ENCODE measurements at places on chromosomes 2 and 18.
A peak's percentile ranks its signal among the peaks of the same experiment; 100 is the strongest.

DNA sequence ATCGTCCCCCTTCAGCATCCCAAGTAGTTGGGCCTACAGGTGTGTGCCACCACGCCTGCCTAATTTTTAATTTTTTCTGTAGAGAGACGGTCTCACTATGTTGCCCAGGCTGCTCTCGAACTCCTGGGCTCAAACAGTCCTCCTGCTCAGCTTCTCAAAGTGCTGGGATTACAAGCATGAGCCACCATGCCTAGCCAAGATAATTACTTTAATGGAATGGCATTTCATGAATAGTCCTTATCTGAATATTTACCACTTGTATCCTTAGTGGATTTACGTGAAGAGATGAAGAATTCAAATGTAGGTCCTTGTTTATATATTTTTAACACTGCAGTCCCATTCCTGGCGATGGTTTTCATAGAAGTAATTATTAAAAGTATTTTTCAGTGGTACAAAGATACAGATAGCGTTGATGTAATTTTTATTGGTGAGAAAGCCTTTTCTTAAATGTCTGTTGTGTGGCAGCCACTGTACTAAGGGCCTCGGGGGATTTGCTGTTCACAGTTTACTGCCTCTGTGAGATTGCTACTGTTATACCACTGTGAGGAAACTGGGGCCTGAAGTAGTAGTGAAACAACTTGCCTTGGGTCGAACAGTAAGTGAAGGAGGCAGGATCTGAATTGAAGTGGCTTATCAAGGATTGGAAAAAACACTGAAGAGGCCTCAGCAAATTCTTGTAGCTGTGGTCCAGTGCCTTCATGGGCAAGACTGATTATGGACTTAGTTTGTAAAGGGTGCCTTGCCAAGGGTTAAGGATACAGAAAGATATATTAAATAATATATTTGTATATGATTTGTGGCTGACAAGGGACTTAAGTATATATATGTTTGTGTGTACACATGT, 151.2 kb downstream of the PRPF40A start:
- no peak for DNase-seq

DNA sequence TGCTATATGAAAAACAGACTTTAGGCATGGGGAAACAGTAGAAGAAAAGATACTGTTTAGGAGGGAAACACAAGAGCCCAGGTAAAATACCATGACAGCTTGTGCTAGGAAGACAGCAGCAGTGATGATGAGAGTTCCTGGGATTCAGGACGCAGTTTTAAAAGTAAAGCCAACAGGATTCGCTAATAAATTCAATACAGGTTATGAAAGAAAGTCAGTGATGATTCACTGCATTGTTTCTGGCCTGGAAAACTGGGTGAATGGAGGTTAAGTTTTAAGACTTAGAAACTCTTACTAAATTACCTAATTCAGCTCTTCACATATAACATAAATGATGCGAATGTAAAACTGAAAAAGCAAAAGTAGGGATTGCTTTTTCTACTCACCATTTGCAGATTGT, 27.9 kb upstream of the RNU4ATAC start:
- no peak for DNase-seq

DNA sequence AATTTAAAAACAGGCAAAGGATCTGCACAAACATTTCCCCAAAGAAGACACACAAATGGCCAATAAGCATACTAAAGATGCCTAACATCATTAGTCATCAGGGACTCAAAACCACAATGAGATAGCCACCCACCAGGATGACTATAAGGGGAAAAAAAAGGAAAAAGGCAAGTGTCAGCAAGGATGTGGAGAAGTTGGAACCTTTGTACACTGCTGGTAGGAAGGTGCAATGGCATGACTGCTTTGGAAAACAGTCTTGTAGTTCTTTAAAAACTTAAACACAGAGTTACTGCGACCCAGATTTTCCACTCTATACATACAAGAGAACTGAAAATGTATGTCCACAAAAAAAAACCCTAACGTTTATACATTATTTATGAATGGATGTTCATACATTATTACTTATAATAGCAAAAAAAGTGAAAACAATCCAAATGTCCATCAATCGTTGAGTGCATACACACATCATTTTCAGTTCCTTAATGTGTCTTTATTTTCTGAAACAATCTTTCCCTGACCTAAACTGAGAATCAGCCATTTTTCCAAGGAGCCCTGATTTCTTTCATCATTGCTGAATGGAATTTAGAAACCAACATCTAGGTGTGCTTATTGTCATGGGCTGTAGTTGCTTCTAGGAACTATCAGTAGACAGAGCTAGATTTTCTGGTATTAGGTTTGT, 64.7 kb upstream of the TLK1 start:
- no peak for DNase-seq

DNA sequence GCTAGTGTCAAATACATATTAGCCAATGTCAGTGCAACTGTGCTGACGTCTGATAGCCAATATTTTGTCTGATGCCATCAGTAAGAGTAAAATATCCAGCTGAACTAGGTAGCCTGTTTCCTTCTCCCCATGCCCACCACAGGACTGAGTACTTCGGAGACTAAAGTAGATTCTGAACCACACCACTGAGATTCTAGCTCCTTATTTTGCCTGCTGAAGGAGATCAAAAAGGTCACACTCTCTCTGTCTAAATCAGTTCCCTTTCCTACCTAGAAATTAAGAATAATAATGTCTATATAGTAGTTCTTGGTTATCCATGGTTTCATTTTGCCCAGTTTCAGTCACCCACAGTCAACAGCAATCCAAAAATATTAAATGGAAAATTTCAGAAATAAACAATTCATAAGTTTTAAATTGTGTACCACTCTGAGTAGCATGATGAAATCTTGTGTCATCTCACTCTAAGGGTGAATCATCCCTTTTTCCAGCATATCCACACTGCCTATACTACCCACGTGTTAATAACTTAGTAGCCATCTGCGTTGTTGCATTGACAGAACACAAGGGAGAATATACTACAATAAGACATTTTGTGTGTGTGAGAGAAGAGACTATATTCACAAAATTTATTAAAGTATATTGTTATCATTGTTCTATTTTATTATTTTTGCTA, 1043.3 kb upstream of the PIK3C3 start:
- DNase-seq, result no peak

DNA sequence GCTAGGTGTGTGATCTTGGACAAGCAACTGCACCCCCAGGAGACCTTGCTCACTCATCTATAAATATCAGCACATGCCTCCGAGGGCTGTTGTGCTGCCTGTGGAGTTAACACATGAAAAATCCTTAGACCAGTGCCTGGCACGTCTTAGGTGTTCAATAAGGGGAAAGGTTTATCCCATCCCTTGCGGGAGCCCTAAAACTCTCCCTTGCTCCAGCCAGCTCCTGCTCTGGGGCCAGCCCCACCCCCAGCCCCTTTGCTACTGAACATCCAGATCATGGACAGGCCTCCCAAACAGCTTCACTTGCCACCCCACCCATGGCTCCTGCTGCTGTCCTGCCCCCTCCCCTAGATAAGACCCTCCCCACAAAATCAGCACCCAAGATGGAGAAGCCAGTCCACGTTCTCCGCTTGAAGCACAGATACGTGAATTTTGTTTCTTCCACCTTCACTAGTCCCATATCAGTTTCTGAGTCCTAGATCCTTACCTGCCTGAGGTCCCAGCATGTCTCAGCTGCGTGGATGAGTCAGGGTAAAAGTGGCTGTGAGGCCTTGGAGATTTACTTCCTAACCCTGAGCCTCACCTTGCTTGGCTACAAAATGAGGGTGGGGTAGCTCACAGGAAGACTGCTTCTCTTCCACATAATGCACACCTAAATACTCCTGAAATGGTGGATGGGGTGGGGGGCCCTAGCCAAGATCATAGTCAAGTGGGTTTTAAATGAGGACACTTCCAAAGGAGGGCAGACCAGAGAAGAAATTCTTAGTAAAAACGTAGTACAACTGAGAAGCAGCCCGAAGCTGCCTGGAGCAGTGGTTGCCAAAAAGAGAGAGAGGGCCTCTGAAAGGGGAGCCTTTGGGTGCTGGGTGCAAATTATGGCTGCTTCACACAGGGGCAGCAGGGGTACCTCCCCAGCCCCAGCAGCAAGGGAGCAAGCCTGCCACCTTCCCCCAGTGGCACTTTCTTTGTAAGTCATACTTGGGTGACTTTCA, 40.4 kb downstream of the C1QL2 start:
- DNase-seq, result no peak

DNA sequence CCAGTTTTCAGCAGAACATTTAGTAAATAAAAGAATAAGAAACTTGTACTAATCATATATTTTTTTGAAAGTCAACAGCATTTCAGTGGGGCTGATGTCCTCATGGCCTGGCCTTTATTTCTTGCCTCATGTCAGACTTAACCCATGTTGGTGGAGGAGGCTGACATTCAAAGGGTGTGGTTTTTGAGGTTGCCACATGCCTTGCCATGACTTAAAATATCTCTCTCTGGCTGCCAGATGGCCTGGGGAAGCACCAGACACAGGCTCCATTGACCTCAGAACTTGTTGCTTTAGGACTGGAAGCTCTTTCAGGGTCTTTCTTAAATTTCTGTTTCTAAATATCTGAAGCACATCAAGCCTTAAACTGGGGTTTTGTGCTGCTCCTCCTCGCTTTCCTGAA, 32.5 kb upstream of the CD28 start:
- peak; percentile 81 for DNase-seq

GRCh38 chr2:190640117-190640516, 8.8 kb upstream of the NAB1 start:
- no peak for DNase-seq

- no peak for DNase-seq
Measured at GRCh38 chr2:233339427-233339826, 14.9 kb upstream of the DGKD start.

- no peak for DNase-seq
Measured at GRCh38 chr2:20913491-20913890, 90.6 kb upstream of the LDAH start.

GRCh38 chr2:67642046-67642382, 244.9 kb downstream of the ETAA1 start:
- DNase-seq, result peak; percentile 38

DNA sequence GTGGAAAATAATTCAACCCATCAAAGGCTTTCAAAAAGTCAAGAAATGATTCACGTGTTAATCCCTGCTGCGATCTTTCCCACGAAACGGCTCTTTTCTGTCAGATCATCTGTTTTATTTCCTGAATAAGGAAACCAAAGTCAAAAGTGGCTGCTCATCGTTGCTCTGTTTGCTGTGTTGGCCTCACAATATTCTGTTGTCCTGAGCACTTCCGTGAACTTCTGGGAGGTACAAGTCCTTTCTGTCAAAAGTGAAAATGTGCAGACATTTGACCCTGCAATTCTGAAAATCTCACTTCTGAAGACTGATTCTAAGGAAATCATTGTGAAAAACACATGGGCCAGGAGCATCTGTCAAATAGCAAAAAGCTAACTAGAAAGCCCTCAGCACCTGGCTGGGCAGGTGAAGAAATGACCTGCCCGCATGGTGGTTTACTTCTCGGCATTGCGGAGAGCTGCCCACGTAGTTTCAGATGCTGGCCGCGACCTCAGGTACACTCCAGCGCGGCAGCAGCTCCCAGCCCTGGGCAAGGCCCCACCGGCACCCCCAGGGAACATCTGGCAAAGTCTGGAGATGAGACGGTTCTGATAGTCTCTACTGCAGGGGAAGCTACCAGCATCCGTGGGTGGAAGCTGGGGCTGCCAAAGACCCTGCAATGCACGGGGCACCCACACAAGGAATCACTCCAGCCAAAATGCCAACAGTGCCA, 31.9 kb upstream of the GPC1 start:
- no peak for DNase-seq

DNA sequence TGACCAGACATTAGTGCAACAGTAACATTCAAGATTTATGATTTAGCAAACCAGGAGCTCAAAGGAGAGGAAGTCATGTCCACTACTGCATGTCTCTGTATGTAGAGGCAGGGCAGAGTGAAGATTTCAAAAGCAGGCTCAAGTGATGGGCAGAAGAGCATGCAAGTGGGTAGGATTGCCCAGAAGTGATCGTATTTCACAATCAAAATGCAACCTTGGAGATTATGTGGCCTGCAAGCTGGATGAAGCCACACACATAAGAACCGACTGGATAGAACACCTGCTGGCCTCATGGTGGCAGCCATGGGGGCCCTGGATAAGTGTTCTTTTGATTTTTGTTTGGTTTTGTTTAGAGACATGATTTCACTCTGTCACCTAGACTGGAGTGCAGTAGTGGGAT, 286.8 kb upstream of the RAB12 start:
- no peak for DNase-seq

DNA sequence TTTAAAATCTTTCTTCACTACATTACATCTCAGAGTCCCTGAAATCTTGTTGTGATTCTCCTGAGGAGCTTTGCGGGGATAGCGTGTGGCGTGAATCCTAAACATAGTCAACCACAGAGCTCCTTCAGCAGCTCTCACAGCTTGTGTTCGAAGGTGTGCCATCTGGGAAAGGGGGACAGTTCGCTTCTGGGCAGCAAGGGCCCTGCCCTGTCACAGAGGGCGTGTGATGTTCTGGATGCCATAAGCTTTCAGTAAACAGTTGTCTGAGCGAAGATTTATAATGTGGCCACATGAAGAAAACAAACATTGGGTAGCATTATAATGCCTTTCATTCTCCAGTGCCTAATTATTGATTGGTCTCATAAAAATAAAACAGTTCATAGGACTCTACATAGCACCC, 172.5 kb downstream of the MYO1B start:
- no peak for DNase-seq

DNA sequence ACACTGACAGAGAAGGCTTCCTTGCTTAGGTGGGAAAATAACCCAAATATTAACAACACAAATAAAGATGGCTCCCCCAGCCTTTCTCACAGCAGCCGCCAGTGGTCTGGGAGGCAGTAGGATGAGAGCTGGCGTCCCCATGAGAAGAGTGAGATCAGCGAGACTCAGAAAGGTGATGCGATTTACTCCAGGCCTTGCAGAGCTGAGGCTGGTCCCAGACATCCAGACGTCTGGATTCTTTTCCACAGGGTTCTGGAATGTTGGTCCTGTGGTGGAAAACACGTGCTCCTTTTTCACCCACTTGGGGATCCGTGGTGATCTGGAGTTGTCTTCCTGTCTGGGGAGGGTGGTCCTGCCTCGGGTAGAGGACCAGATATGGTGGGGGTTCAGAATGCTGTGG, 190.6 kb downstream of the CTIF start:
- DNase-seq, result no peak

DNA sequence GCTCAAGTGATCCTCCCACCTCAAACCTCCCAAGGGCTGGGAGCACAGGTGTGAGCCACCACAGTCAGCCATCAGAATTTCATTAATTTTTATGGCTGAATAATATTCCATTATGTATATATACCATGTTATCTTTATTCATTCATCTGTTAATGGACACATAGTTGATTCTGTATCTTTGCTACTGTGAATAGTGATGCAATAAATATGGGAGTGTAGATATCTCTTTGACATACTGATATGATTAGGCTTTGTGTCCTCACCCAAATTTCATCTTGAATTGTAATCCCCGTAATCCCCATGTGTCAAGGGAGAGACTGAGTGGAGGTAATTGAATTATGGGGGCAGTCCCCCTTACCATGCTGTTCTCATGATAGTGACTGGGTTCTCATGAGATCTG, 38.2 kb upstream of the REEP1 start:
- no peak for DNase-seq
